ENCODE measurements at places on chromosomes 11 and 22.

DNA sequence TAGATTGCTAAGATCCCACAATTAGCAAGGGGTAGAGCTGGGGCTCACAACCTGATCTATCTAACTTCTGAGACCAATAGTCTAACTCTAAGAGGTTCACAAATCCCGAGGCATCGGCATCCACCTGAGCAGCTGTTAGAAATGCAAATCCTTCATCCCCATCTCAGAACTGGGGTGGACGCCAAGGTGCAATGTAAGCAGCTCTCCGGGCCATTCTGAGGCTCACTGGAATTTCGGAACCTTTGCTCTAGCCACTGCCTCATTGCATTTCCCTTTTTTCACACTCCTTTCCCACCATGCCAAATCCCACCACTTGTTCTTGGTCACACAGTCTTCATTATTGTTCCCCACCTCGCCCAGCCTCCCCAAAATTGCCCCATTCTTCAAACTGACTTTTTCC, 29.8 kb downstream of the MAML2 start:
- no peak for DNase-seq

DNA sequence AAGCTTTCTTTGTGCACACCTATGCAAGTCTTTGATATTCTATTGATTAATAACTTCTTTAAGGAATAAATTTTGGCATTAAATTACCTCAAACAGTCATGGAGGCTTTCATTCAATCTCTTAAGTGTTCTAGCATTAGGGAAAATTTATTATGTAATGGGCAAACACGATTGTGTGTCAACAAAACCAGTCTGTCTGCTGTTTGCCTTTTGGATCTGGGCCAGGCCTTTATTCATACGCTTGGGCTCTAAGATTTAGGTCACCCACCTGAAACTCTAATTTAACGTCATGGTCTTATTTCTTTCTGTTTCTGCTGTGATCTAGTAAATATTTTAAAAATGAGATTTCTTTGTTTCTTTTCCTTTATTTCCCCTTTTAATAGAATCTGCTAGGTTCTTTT, 1270.6 kb downstream of the LRRC4C start:
- no peak for DNase-seq

DNA sequence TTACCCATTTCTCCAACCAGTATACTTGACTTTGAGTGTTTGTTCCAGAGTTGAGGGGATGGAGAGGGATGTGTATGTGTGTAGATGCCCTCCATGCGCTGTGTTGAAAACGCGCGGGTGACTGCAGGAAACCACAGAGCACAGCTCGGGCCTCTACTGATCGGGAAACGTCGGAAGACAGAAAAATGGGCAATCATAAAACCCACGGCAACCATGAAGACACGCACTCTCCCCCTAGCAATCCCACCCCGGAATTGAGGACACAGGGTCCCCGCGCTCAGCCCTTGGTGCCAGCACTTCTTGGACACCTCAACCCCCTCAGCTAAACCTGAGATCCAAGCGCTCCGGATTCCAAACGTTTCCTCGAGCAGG, 251 bp upstream of the UQCC3 start:
- DNase-seq: no peak

DNA sequence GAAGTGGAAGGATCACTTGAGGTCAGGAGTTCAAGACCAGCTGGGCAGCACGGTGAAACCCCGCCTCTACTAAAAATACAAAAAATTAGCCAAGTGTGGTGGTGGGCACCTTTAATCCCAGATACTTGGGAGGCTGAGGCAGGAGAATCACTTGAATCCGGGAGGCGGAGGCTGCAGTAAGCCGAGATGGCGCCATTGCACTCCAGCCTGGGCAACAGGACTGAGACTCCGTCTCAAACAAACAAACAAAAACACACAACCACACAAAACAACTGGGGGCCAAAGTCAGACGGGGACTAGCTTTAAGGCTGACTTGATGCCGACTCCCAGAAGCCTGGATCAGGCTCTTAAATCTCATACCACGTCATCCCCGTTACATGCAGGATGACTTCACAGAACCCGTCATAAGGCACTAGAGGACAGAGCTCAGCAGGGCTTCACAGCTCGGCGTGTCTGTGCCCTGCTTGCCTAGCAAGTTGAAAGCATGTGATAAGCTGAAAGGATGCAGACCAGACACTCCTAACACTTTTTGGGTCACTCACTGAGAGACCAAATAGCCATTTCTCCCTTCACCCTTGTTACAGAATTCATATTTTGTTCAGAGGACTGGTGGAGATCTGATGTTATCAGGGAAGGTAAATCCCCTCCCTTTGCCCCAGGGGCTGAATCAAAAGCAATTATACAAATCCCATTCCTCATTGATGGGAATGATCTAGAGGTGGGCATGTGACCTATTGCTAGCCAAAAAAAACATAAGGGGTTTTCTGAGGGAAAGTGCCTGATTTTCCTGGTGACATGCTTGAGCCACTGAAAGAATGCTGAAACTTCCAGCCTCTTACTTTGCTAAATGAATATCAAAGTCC, 65.4 kb downstream of the GAB2 start:
- no peak for DNase-seq

- no peak for DNase-seq
Measured at GRCh38 chr22:49979587-49980264, 19.2 kb downstream of the PIM3 start.

GRCh38 chr11:10982704-10983510, 125.1 kb upstream of the ZBED5 start:
- no peak for DNase-seq

- no peak for DNase-seq
Measured at GRCh38 chr11:134596404-134596803, 184.4 kb upstream of the B3GAT1 start.

- no peak for DNase-seq
Measured at GRCh38 chr11:115284773-115285172, 219.4 kb downstream of the CADM1 start.

GRCh38 chr11:3035333-3035732, 21.9 kb downstream of the CARS1 start:
- no peak for DNase-seq

GRCh38 chr11:1371836-1372465, 17.8 kb upstream of the BRSK2 start:
- DNase-seq: no peak

DNA sequence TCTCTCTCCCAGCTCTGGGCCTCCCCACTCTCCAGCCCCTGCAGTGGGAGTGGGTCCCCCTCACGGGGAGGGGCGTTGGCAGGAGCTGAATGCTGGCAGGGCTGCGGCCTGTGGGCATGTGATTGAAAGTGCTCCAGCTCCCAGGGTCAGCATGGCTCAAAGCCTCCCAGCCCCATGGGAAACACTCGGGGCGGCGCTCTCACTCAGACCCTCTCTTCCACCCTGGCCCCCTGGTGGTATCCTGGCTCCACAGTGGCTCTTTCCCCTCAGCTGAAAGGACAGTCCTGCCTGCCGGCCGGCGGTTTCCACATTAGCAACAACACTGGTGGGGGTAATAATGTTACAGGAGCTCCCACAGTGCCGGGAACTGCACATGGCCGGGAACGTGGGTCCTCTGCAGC, 35.5 kb downstream of the POLR3H start:
- DNase-seq: no peak

DNA sequence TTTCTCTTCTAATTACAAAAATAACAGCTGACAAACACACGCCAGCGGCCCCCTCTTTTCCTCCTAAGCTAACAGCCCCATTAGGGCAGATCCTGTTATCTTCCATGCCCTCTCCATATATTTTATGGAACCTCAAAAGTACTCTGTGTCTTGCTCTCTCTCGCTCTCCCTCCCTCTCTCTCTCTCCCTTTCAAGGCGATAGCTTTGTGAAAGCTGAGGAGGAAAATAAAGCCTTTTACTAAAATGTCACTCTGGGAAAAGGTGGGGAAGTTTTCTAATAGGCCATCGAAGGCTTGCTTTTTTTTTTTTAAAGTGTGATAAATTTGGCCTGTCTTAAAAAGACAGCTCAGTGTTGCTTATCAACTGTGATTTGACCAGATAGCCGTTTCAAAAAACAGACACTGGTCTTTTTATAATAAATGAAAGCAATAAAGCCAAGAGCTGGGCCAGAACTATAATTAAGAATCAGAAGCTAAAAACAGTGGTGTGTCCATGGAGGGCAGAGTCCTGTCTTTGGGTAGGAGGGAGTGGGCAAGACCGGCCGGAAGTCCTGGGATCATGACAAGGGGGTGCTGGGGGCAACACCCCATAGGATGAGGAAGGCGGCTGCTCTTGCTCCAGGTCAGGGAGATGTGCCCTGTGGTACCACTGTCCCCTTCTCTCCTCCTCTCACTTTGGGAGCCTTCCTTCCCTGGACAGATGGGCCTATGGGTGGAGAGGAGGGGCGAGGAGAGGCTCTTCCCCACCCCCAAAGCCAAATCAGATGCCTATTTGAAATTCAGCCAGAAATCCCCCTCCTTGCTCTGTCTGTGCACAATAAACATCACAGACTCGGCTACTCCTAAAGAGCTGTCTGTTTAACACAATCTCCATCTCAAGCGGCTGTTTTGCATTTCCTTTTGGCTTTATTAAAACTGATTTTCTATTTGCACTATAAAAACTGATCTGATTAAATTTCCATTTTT, 267.2 kb downstream of the BUD13 start:
- DNase-seq: no peak

Measured in DMS 273 treated with DMSO at 0.1 percent for 48 hours (cell line).